ENCODE measurements at places on chromosomes 1 and 21.

DNA sequence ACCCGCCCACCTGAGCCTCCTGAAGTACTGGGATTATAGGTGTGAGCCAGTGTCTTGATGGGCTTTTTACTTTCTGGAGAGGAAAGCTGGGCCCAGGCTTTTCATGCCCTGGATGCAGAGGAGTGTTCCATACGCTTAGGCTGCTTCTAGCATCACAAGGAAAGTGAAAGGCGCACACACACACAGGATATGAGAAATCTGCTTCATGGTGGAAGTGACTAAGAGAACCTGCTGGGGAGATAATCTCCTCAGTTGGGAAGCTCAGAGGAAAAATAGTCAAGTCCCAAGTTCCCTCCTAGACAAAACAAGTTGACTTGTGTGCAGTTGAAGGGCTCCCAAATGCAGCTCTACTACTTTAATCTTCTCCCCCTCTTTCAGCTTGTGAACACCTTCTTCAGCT is 2.2 kb downstream of the NUDC start:
- no peak for DNase-seq

GRCh38 chr1:8089535-8090228 is 63.6 kb upstream of the ERRFI1 start:
- no peak for DNase-seq

- DNase-seq = no peak
Observed at GRCh38 chr21:26177187-26177586, 6.6 kb upstream of the APP start.

GRCh38 chr1:25996966-25997827 is 666 bp downstream of the PAFAH2 start:
- no peak for DNase-seq

DNA sequence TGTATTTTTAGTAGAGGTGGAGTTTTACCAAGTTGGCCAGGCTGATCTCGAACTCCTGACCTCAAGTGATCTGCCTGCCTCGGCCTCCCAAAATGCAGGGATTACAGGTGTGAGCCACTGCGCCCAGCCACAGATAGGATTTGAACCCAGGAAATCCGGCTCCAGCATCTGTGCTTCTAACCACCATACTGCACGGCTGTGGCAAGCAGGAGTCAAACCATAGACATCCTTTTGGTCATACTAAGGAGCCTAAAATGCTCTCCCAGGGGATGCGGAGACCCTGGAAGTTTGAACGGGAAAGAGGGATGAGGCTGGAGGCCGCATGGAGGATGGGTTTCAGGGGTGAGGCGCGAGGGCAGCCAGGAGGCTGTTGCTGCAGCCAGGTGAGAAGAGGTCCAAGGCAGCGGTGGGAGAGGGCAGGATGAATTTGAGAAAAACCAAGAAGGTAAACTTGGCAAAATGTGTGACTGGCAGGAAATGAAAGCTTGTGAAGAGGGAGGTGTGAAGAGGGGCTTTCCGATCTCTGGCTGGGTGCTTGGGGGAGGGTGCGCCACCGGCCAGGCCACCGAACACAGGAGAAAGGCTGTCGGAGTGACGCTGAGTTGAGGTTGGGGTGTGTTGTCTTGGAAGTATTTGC is 24.0 kb upstream of the CDK18 start:
- DNase-seq = peak; percentile 54

GRCh38 chr1:24288479-24288878 is 30.7 kb upstream of the GRHL3 start:
- DNase-seq = no peak

- no peak for DNase-seq
Observed at GRCh38 chr1:198969981-198970380, 331.1 kb downstream of the PTPRC start.

- no peak for DNase-seq
Observed at GRCh38 chr1:35768350-35769187, 1.2 kb downstream of the CLSPN start.

DNA sequence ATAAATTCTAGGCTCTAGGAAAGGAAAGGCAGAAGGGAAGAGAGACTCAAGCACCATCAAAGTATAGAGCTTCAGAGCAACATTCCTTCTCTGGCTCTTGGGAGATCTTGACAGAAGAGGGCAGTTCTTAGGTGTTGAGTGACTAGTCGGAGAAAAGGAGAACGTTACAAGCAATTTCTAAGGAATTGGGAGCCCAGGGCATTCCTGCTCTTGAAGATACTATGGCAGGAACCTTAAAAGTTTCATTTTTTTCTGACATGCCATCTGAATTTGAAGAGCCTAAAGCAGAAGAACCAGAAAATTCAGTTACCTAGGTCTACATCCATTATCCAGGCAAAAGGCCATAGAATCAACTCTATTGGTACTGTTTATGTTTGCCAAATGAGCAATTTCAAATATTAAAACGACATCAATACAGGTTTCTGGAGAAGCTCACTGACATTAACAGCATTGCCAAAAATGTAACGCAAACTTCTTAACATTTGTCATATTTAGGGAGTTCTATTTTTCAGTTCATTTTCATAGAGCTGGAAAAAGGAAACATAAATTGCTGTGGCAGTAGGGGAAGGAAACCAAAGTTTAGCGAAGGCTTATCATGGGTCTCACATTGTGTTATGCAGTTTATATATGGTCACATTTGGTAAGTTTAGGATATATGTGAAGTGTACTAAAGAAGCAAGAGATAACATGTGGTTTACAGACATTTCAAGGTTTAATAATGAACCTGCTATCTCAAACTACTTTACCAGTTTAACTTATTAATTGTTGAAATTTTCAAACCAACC is 210.1 kb upstream of the NRIP1 start:
- DNase-seq = no peak

DNA sequence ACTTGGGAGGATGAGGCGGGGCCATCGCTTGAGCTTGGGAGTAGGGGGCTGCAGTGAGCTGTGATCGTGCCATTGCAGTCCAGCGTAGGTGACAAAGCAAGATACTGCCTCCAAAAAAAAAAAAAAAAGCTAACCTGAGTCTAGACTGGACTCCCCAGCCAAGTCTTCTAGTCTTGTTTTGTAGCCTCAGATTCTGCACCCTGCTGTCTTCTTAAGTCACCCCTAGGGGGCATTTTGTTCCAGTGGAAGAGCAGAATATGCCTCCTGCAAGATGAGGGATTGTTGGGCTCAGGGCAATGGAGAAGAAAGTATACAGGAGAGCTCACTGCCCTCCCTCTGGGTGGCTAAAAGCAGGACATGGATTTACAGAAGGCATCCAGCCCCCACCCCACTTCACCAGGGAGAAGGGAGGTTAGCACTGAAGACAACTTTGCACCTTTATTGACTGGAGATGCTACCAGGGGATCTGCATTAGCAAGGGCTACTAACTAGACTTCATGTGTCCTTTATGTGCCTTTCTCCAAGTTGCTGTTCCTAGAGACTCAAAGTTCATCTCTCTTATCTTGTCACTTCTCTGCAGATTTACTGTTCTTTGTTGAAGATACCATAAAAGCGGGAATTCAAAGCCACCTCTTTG is 15.3 kb upstream of the RNF187 start:
- no peak for DNase-seq

- DNase-seq = peak; percentile 58
Observed at GRCh38 chr21:42413500-42413899, 9.8 kb downstream of the UBASH3A start.

DNA sequence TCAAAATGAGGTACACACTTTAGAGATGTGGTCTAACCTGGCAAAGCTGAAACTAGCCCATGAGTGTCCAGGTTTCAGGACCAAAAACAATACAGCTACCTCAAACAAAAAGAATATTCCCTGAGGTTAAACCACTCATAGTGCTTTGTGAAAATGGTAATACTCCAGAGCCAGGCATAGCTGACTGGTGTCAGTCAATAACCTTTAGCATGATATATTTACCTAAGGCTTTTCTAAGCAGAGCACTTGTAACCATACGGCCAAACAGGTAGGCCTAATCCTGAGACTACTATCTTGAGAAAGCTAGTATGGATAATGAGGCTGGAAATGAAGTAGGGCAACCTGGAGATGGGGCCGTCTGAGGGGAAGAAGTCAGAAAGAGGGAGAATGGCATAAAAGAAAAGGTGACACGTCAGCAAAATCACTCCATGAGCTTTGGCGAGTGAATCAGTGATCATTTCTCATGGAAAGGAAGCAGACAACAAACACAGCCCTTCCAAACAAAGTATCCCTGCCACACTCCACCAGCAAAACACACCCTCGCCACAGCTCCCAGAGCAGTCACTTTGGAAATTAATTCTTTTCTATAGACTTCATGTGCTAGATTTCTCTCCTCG is 1.7 kb upstream of the LRRC52 start:
- DNase-seq = no peak

DNA sequence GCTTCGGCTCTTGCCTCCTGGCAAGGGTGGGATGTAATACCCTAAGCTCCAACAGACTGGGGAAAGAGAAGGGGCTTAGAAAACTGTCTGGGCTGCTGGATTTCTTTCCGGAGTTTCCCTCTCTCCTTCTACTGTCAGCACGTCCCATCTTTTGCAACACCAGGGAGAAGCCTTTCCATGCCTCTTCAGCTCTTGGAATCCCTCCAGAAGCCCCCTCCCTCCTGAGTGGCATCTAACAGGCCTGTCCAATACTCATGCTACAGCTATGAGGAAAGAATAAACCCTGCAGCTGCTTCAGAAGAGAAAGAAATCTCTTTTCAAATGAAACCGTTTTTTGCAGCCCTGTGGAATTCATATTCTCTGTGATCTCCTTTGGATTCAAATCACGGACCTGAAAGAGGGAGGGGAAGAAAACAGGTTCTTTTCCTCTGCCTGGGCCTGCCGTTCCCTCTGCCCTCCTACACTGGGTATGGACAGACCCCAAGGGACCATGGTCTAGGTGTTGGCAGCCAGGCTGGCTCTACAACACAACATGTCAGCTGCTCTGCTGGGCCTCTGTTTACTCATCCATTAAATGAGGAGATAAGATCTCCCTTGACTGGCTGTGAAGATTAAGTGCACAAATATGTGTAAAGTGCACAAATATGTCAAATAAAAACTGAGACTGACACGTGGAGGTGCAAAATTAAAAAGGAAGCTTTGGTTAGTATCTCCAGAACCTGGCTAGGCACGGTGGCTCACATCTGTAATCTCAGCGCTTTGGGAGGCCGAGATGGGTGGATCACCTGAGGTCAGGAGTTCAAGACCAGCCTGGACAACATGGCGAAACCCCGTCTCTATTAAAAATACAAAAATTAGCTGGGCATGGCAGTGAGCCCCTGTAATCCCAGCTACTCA is 6.0 kb upstream of the CAPN2 start:
- DNase-seq = no peak

GRCh38 chr1:7388141-7388487 is 383.0 kb upstream of the VAMP3 start:
- DNase-seq = no peak

- DNase-seq = no peak
Observed at GRCh38 chr1:36851595-36851994, 182.7 kb downstream of the GRIK3 start.

GRCh38 chr1:114023377-114023776 is 44.1 kb downstream of the OLFML3 start:
- no peak for DNase-seq

- no peak for DNase-seq
Observed at GRCh38 chr1:208078752-208079151, 165.4 kb downstream of the PLXNA2 start.

DNA sequence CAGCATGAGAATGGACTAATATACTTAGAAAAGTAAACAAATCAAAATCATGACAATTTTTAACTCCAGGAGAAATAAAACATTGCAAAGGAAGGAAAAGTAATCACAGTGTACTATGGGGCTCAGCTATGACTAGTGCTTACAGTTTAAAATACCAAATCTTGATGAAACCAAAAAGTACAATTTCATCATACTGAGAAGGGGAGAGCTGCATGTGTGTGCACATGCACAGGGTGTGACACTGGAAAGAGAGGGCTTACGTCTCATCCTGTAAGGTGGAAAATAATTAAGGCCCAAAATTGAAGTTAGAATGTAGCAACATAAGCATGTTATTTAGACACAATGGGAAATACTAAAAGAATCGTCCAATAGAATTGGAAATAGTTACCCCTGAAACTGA is 64.6 kb downstream of the OMA1 start:
- no peak for DNase-seq

GRCh38 chr1:206836111-206836510 is 29.3 kb upstream of the IL20 start:
- no peak for DNase-seq

DNA sequence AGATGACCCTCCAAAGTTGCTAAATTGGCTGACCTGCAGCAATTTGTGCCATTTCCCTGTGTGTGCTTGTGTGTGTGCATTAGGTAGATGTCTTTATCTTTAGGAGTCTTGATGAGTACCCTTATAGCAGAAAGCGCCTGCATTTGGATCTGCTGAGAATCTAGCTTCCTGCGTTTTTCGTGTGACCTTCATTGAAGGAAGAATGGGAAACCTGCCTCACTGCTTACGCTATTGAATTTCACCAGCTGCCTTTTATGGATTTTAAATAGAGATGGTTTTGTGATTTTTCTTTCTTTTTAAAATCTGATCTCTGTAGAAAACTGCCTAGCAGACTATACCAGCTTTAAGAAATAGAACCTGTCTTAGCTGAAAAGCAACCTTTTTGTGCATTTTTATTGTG is 124.5 kb downstream of the CACHD1 start:
- DNase-seq = no peak

GRCh38 chr1:234726359-234726943 is 116.5 kb upstream of the IRF2BP2 start:
- no peak for DNase-seq

DNA sequence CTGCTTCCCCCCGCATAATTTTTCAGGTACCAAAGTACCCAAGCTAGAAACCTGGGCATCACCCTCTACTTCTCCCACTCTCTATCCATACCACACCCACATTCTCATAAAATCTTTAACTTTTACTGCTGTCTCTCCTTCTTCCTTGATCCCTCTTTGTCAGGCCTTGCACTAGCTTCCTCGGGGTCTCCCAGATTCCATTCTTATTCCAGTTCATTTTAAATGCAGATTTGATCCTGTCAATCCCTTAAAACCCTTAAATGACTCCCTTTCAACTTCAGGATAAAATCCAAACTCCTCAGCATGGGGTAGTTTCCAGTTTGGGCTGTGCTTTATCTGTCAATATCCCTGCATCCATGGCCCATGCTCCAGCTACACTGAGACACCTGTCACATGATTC is 343.5 kb downstream of the PBX1 start:
- no peak for DNase-seq

GRCh38 chr1:229005556-229005955 is 265.4 kb upstream of the RAB4A start:
- DNase-seq = no peak

GRCh38 chr1:20198918-20199317 is 12.6 kb upstream of the PLA2G2C start:
- DNase-seq = no peak
